Retinal pigment epithelial cell (primary cell): ENCODE measurements at places on chromosomes 7 and 10.

- peak; percentile 67 for DNase-seq
These were observed 244.4 kb downstream of the RPS24 start for GRCh38 chr10:78278058-78278404.

DNA sequence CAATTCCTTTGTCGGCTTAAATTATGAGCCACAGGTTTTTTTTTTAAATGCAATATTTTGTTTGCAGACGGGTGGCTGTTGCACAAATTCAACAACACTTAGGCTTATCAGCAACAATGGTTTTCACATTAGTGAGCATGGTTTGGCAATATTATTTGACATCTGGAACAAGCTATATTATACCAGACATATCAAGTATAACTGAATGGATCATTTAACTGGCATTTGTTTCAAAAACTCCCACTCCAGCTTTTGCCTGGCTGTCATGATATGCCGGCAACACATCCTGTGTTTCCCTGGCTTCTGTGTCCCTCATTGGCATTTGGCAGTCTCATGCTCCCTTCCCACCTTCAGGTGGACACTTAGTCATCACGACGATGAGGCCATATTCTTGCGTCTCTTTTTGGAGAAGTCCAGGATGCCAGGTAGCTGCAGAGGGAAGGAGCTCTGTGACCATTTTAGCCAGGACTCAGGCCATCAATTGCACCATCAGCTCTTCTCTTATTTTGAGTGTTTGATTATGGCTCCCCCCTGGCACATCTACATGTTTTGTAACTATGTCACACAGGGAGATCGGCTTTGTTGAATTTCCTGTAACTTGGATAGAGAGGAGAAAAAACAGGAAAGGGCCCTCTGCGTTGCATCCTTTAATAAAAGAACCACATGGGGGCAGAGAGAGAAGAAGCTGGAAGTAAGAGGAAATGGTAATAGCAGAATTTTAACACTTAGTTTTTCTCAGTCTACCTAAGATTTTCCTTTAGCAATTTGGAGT, 413.9 kb downstream of the LRMDA start:
- DNase-seq, result no peak

DNA sequence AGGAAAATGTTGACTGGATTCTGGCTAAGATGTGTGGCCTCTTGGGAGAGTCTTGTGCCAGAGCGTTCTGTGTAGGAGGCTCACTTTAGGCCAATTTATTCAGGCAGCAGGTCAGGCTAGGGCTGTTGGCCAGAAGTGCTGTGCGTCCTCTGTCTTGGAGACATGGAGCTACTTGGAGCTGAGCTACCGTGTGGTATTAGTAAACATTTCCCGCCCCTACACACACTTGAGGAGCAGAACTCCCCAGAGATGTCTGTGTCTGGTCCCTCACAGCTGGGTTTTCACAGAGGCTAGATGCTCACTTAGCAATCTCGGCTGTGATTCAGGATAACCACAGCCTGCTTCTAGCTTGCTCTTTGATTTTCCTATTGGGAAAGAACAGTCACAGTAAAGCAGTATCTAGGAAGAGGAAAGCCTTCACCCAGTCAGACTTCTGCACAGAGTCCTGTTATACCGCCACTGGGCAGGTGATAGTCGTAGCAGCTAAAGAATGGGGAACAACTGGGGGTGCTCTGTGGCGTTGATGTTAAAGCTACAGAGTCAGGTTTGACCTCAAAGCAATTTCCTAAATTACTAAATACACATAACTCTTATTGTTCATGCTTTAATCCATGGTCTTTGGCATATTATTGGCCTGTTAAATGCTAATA, 86.7 kb downstream of the MDFIC start:
- no peak for DNase-seq

DNA sequence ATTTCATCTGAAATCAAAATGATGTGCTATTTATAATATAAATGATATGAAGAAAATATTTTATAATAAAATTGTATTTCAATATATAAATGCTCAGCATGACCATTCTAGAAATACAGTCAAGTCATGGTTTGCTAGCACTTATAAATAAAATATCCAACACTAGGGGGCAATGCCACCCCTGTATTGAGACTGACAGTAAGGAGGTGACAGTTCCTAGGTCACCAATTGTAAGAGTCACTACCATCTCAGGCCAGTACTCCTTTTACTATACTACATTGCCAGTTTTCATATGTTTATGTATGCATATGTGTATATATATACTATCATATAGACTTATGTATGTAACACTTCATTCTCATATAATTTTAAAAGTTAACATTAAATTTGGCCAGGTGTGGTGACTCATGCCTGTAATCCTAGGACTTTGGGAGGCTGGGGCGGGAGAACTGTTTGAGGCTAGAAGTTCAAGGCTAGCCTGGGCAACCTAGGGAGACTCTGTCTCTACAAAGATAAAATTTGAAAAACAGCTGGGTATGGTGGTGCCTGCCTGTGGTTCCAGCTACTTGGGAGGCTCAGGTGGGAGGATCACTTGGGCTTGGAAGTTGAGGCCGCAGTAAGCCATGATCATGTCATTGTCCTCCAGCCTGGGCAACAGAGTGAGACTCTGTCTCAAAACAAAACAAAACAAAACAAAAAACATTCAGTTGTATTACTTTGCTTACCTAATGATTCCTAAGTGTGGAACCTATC, 2.4 kb upstream of the CNOT4 start:
- no peak for DNase-seq

GRCh38 chr7:134651991-134652390, 5.3 kb downstream of the BPGM start:
- DNase-seq, result no peak

DNA sequence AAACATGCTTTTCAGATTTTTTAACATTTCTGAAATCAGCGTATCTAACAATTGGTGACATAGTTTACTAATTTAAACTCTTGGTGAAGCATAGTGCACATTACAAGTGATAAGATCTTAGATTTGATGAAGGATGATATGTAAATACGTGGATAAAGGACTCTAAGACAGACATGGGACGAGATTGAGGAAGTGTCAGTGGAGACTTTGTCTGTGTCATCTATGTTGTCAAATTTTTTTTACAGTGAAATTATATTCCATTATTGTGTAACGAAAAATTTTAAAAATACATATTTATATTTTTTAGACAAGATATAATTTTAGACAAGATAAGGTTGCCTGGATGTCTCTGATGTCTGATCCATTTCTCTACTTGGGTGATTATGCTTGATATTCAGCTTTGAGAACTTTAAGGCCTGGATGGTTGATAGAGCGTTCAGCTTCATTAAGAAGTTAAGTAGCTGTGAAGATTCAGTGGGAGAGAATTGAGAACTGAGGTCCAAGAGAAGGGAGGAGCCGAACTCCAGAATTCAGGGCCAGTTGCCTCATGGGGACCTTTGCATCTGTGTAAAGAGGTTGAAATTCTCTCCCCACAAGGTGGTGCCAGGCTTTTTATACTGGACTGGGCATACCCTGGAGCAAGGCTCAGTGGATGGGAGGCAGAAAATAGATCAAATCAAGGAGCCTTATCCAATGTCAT, 62.7 kb downstream of the KAT6B start:
- DNase-seq, result no peak

GRCh38 chr7:101896316-101896715, 78.9 kb downstream of the CUX1 start:
- no peak for DNase-seq

DNA sequence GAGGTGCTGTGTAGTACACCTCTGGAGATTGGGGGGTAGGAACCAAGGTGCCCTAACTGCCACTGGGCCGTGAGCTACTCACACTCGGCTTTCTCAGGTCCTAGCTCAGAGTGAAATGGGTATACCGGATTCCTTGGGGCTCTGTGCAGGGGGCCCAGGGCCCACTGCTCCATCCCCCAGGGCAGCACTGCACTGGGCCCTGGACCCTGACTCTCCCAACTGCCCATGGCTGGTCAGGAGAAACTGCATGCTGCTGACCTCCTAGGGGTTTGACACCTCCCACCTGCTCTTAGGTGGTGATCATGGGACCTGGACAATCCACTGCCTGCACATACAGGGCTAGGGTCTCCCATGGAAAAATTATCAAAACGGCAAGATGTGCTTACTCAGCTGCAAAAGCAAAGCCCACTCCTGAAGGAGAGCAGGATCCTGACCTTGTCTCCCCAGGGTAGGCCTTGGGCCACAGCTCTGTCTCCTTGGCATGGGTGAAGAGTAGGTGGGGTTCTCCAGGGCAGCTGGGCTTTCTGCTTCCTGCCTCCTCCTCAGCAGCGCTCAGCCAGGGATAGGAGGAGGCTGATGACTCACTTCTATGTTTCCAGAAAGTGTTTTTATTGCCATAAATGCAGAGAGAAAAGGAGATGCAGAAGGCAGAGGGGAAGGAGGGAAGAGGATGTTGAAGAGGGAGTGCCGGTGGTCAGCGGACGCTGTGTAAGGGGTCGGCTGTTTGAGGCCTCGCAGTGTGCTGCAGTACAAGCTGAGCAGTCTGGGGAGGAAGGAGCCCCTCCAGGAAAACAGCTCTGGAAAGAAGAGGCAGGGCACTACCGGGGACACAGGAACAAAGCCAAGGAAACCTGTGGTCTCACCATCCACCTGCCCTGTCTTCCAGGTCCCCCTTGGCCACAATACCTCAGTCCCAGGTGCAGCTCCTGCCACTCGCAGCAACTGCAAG, 107.8 kb downstream of the ARHGAP22 start:
- peak; percentile 17 for DNase-seq

GRCh38 chr10:104202231-104202630, 29.9 kb downstream of the CFAP43 start:
- no peak for DNase-seq

- DNase-seq, result peak; percentile 43
These were observed 57.3 kb upstream of the ZEB1 start for GRCh38 chr10:31261511-31262311.
